ENCODE measurements at places on chromosomes 13 and 19.

GRCh38 chr19:21603431-21604231, 98.2 kb downstream of the ZNF429 start:
- no peak for DNase-seq

GRCh38 chr13:99260216-99260615, 2.0 kb upstream of the GPR18 start:
- no peak for DNase-seq

GRCh38 chr13:48594096-48594815, 59.5 kb upstream of the CYSLTR2 start:
- DNase-seq: no peak

- no peak for DNase-seq
These were observed 24.2 kb downstream of the ADPRHL1 start for GRCh38 chr13:113428871-113429607.

Measured in Peyer's patch (tissue), 4 donors.